ENCODE measurements at places on chromosomes 11 and 22. TPM values are rescaled to one million over a fixed set of nuclear protein-coding genes. Genes with fewer than 3 reads are reported as not detected.

Gene MAPK8IP2
- 0.57 TPM for total RNA-seq

Gene INS
- total RNA-seq, result not detected

Gene TSPO
- total RNA-seq, result 119 TPM

Gene FREY1
- total RNA-seq, result 0.52 TPM

Gene PAMR1
- 12.4 TPM for total RNA-seq

Gene DENND6B
- 1.4 TPM for total RNA-seq

Gene IFITM10
- total RNA-seq, result 0.77 TPM

Gene TPBGL
- total RNA-seq, result not detected

Gene HBB
- 61.2 TPM for total RNA-seq

Gene PKDREJ
- total RNA-seq, result not detected

Gene DNAJB13
- not detected for total RNA-seq

Gene DNAL4
- total RNA-seq, result 11.6 TPM

Gene KLHL35
- total RNA-seq, result 0.89 TPM

Gene SHANK2
- total RNA-seq, result 0.32 TPM

Gene OR52N4
- not detected for total RNA-seq

Gene LMO1
- 2.6 TPM for total RNA-seq

GRCh38 chr11:42960521-42961088 is 351.2 kb upstream of the API5 start:
- no peak for DNase-seq

DNA sequence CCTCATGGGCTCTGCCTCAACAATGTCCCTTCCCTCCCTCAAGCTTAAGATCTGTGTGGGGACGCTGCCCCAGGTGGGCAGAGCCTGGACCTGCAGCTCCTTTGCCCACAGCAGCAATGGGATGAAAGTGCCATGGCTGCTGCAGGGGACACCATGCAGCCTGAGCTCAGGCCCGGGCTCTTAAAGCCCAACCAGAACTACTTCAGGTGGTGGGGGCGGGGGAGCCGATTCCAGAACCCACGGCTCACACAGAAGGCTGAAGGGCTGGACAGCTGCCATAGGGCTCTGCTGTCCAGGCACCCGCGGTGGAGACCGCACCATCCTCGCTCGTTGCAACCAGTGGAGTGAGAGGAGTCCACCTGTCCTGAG is 12.5 kb downstream of the CHID1 start:
- no peak for DNase-seq

DNA sequence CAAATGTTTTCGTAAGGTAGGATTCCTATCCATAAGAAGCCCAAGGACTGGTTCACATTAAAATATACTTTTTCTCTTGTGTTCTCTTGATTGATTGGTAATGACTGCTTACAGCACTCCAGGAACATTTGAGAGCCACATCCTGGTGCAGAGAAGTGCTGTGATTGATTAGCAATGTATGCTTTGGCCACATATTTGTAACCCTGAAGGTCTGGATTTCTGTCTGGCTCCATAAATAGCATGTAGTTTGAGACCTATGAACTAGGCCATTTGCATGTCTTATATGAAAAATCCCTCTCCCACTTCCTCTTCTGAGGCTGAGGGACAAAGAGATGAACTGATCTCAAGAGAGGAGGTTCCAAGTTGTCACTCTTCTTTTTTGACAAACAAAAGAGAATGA is 49.3 kb upstream of the CD44 start:
- no peak for DNase-seq

DNA sequence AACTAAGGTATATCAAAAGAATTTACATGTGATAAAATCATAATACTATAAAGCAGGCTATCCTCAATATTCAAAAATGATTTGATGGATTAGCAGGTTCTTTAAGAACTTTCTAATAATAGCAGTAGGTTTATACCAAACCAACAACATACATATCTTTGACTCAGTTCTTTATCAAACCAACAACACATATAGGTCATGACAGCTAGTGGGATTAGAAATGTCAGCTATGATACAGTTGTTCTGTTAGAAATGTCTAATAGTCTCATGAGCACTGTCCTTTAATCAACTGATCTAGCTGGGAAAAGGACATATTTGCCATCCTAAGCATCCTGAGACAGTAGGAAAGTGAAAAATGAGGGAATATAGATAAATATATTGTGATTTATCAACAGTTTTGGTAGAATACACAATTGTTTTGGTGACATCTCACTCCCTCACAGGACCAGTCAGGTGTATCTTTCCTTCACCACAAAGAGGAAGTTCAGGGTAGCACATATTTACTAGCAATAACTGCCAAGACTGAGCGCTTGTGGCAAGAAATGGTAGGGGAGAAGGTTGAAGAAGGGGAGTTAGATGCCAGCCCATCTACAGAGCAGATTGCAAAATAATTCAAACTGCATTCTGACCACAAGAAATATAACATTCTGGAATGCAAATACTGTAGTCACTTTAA is 90.8 kb upstream of the APOA1 start:
- DNase-seq, result no peak

DNA sequence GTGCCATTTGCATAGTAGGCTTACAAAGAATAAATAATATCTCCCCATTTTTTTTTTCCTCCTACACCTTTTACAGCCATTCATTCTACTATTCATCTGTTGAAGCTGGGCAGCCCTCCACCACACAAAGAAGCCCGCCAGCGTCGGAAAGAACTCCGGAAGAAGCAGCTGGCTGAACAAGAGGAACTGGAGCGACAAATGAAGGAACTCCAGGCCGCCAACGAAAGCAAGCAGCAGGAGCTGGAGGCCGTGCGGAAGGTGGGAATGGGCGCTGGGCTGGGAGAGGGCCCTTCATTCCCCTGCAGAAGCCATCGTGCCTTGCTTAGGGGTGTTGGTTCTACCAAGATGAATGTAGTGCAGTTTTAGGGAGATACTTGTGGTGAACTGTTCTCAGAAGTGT is 68.6 kb downstream of the SWAP70 start:
- no peak for DNase-seq

DNA sequence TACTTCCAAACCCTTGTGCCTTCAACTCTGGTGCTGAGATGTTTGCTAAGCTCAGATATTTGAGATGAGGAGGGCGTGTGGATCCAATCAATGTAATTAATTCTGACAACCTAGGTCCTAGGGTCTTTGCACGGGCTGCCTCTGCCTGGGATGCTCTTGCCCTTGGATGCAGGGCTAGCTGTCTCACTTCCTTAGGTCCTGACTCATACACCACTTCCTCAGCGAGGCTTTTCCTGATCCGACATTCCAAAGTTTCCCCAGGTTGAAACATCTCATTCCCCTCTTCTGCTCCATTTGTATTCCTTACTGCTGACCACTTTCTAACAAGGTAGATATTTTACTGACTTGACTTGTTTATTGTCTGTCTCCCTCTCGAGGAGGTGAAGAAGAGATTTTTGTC is 43.0 kb upstream of the NTM start:
- DNase-seq, result no peak

GRCh38 chr11:128749974-128750373 is 56.1 kb downstream of the FLI1 start:
- DNase-seq, result no peak

GRCh38 chr11:22702031-22702430 is 35.6 kb downstream of the GAS2 start:
- DNase-seq, result no peak

DNA sequence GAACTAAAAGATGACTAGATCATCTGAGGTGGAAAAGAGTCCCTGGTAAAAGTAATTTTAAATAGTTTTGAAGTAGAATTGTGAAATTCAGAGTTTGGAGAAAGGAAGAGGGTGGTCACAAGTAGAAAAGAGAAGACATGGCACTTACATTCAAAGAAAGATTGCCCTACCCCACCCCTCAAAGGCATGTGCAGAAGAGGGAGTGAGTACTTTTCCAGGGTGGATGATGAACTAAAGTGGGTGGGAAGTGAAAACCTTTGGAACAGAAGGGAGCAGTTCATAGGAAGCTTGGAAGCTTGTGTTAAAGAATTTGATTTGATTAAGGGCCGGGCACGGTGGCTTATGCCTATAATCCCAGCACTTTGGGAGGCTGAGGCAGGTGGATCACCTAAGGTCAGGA is 23.6 kb downstream of the SREBF2 start:
- DNase-seq, result no peak

- DNase-seq, result no peak
Measured at GRCh38 chr11:59866397-59866796, at the start of gene TCN1. Gene TCN1 (minus strand): TSS chr11:59866487. CDS start chr11:59866470, 17 bp downstream.

- no peak for DNase-seq
Measured at GRCh38 chr11:132248580-132248979, 878.2 kb downstream of the NTM start.

DNA sequence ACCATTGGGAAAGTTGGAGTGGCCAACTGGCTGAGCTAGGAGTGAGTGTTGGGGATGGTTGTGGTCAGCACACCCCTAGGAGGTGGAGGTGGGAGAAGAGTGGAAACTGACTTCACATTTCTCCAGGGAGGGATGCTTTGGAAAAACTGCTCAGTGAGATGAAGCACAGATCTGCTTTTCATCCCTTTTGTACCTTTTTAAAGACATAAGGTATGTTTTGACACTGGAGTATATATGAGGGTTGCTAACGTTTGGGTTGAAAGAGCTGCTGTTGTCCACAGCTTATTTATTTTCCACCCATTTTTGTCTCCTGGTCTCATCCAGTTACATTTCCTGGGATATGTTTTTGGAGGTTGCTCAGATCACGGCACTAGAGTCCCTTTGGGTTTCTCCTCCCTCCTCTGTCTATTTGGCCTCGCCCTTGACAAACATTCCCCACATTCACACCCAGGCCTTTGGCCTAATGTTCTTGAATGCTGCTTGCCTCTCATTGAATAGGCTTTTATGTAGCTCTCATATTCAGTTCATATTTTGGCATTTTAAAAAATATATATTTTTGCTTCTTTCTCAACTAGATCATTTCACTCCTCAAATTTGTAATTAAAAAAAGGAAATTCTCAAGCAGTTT is 8.3 kb downstream of the SREBF2 start:
- no peak for DNase-seq

- DNase-seq, result no peak
Measured at GRCh38 chr22:20354238-20354975, 34.5 kb upstream of the DGCR6L start.

DNA sequence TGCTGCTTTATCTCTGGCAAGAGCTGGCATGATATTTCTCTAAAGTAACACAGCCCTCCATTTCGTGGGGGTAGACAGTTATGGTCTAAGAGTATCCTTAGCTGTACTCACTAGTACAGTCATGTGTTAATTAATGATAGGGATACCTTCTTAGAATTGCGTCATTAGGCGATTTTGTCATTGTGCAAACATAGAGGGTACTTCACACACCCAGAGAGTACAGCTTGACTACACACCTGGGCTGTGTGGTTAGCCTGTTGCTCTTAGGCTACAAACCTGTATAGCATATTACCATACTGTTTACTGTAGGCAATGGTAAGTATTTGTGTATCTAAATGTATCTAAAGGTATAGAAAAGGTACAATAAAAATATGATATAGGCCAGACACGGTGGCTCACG is 17.0 kb downstream of the XRCC6 start:
- no peak for DNase-seq

- DNase-seq, result no peak
Measured at GRCh38 chr22:37420686-37421467, 6.4 kb downstream of the ELFN2 start.
